ENCODE measurements at places on chromosomes 12 and 14.

DNA sequence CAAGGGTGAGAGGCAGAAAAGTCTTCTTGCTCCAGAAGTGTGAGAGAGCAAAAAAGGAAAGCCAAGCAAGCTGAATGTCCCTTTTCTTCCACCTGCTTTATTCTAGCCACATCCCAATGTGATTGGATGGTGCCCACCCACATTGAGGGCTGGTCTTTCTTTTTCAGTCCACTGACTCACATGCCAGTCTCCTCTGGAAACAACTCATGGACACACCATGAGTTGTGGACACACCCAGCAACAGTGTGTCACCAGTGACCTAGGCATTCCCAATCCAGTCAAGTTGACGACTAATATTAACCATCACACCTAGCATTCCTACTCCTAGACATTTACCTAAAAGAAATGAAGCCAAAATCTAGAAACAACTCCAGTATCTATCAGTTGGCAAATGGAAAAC is 7.2 kb upstream of the DICER1 start:
- DNase-seq, result no peak

GRCh38 chr14:104981699-104982541 is 3.7 kb upstream of the CLBA1 start:
- no peak for DNase-seq

GRCh38 chr12:130640901-130641300 is 75.2 kb downstream of the RIMBP2 start:
- no peak for DNase-seq

DNA sequence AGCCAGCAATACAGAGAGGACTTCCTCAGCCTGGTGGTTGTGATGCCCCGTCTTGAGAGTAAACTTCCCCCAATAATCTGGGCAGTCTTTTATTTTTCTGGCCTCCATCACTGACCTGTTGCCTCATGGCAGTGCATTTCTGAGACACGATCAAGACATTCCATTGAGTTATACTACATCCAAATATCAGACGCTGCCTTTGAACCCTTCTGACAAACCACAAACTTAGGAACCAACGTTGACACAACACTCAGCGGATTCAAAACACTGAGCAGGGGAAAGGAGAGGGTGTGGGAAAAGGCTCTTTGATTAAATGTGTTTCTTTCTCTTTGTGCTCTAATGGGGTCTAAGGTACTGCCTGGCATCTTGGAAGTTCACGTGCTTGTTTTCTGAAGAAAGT is 100.7 kb upstream of the TBX5 start:
- no peak for DNase-seq

- DNase-seq, result peak; percentile 80
These were observed 191.6 kb downstream of the DUSP6 start for GRCh38 chr12:89160716-89161123.

- no peak for DNase-seq
These were observed 99.2 kb downstream of the SLC5A8 start for GRCh38 chr12:101110866-101111265.

DNA sequence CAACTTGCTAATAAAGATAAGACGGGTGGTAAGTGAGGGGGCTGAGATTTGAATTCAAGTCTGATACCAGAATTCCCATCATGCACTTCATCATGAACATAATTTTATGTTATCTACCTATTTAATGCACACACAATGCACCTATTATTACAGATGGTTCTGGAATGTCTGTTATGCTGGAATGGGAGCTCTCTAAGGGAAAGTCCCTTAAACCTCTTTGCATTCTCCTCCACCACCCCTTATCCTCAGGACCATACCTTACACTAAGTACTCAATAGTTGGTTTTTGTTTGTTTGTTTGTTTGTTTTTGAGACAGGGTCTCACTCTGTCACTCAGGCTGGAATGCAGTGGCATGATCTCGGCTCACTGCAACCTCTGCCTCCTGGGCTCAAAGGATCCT is 7.0 kb upstream of the MSI1 start:
- no peak for DNase-seq

DNA sequence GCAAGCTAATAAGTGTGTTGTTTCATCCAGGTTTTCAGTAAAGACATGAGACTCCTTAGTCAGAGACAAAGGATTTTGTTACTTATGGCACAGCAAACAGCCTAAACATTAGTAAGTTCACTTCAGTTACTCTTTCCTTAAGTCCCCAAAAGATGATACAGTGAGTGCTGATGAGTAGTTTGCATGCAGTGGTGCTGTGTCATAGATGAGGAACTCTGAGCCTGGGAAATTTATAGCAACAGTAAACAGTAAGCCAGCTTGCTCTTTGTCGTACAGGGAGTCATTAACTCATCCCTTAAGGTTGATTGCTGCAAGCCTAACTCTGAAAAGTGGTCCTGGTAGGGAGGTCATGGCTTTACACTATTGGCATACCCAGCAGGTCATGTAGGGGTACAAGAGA is 208.6 kb upstream of the OR4E1 start:
- no peak for DNase-seq

GRCh38 chr12:1855241-1855640 is 34.9 kb downstream of the LRTM2 start:
- no peak for DNase-seq

DNA sequence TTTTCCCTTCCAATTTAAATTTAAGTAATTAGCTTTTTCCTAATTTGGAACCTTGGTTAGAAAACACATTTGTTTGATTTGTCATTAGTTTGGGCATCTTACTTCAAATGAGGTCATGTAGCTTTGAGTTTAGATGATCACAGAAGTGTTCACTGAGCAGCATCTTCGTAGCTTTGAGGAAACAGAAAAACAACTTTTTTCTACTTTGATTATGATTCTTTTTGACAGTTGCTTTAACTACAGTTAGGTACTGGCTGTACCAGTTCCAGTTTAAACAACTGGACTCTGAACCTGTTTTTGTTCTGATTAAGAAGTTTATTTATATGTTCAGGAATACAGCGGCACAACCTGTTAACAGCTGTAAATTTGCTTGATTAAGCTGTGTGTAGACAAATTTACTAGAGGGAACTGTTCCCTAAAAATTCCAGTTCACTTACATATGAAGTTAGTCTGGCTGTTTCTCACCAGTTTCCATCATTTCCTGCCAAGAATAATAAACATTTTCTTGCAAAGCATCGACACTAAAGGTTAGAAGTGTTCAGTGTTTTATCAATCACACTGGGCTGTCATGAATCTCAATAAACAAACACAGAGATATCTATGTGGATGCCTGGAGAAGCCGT is 191.9 kb downstream of the RAD51B start:
- no peak for DNase-seq

DNA sequence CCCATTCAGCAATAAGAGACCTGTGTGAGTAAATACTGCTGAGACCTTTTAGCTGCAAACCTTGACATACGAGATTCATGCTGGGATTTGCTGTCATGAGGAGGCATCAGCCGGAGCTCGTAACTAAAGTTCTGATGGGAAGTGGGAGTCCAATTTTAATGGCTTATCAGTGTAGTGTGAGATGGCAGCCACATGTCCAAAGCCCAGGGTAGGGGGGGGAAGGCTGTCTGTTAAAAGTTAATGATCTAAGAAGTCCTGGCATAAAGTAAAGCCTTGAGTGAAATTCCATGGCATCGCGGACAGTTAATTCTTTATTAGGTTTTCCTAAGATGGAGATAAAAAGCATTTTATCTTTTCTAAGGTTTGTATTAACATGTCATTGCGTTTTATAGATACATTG is 240.0 kb downstream of the AACS start:
- no peak for DNase-seq

DNA sequence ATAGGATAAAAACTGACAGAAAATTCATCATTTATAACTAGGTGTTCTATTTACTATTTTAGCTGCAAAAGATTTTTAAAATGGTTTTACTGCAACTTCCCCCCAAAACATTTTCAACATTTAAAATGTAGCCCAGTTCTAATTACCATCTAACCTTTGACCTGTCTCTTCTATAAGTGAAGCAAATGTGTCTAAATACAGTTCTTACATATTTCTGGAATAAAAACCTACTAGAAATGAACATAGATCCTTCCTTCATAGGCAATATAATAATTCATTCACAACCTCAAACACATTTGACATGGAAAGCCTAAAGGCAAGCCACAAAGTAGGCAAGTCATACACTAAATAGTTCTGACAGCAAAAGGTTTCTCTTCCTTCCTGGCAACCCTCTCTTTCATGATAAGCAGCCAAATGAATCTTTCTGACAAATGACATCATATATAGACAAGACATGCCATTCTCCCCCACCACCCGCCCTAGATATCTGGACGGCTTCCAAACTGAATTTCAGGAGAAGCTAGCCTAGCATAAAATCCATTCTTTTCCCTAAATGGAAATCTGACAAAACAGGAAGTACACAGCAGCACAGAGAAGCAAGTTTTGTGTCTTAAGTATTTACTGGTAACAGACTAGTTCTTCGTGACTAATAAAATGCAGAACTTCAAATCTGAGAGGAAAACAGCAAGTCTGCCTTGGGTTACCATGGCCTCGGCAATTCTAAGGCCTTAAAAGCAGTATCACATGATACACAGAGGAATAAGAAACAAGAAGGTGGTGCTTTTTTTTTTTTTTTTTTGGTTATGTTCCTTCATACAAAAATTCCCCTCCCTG is 17.2 kb upstream of the ARID4A start:
- DNase-seq, result peak; percentile 95

GRCh38 chr14:50783563-50783962 is 47.4 kb downstream of the NIN start:
- no peak for DNase-seq

- no peak for DNase-seq
These were observed 171.0 kb downstream of the ADGRD1 start for GRCh38 chr12:131124487-131125280.

DNA sequence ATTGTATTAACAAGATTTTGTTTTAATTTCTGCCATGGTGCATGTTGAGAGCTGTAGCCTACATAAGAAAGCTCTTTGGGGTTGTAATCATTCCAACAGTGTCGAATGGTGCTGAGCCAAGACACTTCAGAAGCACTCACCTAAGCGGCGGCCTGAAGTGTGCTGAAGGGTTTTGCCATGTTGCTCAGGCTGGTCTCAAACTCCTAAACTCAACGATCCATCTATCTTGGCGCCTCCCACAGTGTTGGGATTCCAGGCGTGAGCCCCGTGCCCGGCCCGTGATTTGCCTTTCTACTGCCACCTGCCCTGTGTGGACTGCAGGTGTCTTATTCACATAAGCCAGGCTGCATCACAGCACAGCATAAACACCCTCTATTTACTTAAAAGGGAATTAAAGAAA is 48.9 kb downstream of the AMN start:
- DNase-seq, result no peak

GRCh38 chr12:94240171-94240570 is 91.8 kb downstream of the PLXNC1 start:
- peak; percentile 69 for DNase-seq

DNA sequence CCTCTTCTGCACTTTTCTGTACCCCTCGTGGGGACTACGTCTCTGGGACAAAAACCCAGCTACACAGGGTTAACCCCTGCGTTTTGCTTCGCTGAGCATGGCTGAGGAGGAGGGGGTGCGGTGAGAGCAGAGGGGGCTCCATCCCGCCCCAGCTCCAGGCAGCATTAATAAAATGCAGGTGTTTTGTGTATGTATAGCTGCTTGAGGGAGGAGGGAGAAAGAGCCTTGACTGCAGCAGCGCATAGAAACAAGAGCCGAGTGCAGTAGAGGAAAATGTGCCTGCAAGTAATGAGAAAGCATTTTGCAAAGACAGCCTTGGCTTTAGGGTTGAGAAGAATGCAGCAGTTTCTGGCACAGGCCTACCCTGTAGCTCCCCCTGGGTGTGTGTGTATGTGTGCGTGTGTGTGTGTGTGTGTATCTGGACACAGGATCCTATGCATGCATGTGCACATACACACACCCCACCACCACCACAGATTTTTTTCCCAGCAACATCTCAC is 103.9 kb downstream of the ZFP36L1 start:
- no peak for DNase-seq

GRCh38 chr14:76846331-76847047 is 20.3 kb downstream of the LRRC74A start:
- peak; percentile 88 for DNase-seq

GRCh38 chr12:112971248-112971647 is 7.1 kb upstream of the OAS2 start:
- no peak for DNase-seq

GRCh38 chr14:65206448-65207096 is 104.3 kb upstream of the MAX start:
- DNase-seq, result peak; percentile 89

DNA sequence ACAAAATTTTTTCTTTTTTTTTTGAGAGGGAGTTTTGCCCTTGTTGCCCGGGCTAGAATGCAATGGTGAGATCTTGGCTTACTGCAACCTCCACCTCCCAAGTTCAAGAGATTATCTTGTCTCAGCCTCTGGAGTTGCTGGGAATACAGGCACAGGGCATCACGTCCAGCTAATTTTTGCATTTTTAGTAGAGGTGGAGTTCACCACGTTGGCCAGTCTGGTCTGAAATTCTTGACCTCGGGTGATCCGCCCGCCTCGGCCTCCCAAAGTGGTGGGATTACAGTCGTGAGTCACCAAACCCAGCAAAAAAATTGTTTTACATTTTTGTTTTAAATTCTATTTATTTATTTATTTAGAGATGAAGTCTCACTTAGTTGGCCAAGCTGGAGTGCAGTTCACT is 4.7 kb upstream of the SLC2A14 start:
- no peak for DNase-seq

- peak; percentile 84 for DNase-seq
These were observed 13.1 kb upstream of the CHD4 start for GRCh38 chr12:6620137-6620884.

- no peak for DNase-seq
These were observed 321.1 kb downstream of the NPAS3 start for GRCh38 chr14:33259764-33260163.

DNA sequence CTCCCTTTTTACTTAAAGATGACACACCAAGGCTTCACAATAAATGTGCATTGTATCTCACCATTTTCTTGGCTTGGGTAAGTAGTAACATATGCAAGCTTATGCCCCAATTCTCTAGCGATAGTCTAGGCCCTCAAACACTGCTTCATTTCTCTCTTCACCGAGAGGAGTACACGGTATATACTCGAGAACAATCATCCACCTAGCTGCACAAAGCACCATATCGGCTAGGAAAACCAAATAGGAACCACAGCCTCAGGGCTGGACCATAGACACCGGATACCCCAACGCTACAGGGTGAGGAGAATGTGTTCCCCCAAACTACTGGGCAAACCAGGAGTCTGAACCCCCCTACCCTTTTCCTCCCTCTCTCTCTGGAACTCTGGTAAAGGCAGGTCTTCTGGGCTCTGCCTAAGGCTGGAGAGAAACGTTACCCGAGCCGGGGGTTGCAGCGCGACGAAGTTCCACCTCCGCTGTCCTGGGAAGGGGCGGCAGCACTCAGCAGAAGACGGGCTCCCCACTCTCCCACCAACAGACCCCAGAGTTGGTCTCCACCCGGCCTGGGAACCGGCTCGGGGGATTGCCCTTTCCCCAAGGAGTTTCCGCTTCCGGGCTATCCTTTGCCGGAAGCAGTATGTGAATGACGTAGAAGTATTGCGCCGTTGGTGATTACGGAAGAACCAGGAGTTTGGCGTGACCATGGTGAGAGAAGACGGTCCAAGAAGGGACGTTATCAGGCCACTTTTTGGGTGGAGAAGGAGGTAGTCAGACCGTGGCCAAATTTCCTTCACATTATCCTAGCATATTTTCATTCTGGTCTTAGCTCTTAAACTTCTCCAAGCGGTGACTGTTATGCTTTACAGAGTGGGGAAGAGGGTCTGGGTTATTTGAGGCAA is at the start of the genes AREL1 and FCF1:
AREL1 (minus strand) TSS at position 582 of the 896 bp plus-strand sequence. CDS start 27,465 bp downstream, outside the sequence.
FCF1 (plus strand) TSS at position 646 of the 896 bp plus-strand sequence; CDS start at position 700, 54 bp downstream.
- DNase-seq, result peak; percentile 97

Measured in inflammatory macrophage treated with lipopolysaccharide for 1 hour (primary cell).